ENCODE measurements at places on chromosomes 12 and 14.
A peak's percentile ranks its signal among the peaks of the same experiment; 100 is the strongest.

GRCh38 chr12:131856366-131857097 lies 28.3 kb downstream of the MMP17 start:
- DNase-seq: no peak

DNA sequence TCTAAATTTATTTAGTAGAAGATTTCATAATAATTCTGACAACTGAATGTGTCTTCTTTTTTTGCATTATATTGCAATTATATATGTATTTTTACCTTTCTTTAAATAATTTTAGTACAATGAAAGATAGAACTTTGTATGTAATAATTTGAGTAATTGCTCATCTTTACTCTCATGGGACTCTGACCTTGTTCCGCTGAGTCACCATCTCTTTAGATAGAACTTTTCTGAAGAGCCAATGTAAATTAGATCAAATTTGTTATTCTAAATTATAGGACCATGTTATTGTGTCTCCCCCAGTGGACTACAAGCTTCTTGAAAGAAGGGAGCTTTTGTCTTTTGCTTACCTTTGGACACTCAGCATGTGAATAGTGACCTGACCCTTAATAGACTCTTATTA lies 96.1 kb downstream of the TRHDE start:
- DNase-seq: no peak

- no peak for DNase-seq
Observed at GRCh38 chr14:38900887-38901286, 202.1 kb downstream of the SEC23A start.

- no peak for DNase-seq
Observed at GRCh38 chr14:59583755-59584154, 7.1 kb upstream of the CCDC175 start.

GRCh38 chr12:94141892-94142291 lies 6.5 kb upstream of the PLXNC1 start:
- no peak for DNase-seq

GRCh38 chr14:76595266-76595665 lies 166.0 kb upstream of the VASH1 start:
- no peak for DNase-seq

DNA sequence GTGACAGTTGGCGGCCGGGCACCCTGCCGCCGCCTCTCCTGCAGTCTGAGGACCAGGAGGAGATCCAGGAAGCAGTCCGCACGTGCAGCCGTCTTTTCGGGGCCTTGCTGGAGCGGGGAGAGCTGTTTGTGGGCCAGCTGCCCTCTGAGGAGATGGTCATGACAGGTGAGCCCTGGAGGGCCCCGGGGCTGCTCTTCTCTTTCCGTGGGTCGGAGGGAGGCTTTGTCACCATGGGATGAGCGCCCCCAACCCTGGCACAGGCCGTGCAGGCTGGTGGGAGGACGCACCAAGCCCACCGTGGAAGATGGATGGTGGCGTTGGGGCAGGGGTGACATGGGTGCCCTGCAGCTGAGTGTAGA lies 532 bp downstream of the NOC4L start:
- no peak for DNase-seq

DNA sequence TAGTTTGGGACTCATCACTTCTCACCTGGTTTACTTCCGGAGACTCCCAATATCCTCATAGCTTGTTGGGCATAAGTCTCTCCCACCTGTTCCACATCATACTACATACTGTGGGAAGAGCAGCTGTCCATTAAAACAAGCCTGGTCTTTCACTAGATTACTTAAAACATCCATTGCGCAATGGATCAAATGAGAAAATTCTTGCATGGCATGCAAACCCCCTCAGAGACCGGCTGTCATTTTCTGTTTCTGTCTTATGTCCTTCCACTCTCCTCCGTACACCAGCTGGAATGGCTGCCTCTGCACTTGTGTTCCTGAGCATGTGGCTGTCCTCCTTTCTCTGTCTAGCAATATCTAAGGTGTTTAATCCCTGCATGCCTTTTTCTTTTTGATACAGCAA lies 265.6 kb downstream of the TMEM117 start:
- no peak for DNase-seq

DNA sequence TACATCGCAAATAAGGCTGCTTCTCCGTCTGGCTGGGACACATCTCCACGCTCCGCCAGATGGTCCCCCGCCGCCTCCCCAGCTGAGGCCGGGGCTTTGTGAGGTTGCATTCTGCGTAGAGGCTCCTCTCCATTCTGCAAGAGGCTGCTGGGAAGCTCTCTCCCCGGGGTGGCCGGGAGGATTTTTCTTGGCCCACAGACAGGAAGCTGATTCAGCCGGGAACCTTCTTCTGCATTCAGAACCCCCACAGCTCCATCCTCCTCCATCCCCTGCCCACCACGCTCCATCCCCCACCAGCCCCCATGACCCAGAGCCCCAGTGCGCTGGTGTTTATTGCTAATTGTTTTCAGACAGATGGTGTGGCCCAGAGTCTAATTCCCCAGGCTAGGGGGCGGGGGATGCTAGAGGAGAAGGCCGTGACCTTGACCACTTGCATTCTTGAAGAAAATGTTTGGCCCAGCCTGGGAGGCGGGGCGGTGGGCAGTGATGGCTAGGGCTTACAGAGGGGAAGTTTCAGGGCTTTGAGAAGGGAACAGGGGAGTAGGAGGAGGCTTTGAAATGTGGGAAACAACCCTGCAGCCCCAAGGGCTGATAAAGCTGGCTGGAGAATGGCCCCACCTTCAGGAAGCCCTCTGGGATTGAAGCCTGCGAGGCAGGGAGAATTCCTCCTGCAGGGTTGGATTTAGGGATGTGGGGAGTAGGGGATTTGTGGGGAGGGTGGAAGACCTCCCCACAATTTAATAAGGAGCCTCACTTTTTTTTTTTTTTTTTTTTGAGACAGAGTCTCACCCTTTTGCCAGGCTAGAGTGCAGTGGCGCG lies 88.5 kb upstream of the NCOR2 start:
- DNase-seq: no peak

DNA sequence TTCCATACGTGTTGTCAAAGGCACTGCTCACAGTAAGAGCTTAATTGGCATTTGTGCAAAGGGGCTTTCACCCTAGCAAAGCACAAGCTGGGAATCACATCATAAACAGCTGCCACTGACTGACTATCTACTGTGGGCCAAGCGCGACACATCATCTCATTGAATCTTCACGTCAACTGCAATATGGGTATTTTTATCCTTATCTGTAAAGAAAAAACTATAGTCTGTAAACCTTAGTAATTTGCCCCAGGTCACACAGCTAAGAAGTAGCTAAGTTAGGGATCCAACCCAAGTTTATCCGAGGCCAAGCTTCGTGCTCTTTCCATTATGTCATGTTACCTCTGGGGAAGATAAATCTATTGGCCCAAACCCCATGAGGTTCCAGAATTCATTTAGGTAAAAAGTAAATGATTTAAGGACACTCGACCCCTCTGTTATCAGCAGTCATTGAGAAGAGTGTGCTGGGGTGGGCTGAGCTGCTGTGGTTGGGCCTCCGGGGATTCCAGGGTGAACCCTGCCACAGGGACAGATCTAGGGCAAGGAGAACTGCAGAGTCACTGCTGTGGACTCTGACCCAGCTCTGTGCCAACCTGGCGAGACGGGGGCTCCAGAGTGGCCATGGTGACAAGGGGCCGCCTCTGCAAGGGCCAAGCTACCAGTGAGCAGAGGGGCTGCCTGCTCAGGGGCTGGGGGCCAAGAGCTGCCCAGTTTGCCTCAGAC lies 27.6 kb downstream of the NCKAP5L start:
- no peak for DNase-seq

DNA sequence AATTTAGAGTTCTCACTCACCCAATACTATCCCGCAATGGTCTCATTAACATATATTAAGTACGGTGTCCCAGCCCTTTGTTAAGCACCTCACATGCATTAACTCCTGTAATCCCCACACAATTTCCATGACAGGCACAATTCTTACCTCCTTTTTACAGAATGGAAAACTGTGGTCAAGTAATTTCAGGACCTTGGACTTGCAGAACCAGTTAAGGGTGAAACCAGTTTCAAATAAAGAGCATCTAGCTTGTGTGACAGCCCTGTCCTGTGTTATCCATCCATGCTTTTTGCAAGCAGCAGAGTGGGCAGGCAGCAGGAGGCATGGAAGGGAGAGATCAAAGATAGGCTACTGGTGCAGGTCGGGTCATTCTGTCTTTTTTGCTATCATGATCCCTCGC lies 470.8 kb downstream of the NELL2 start:
- DNase-seq: no peak

- DNase-seq: no peak
Observed at GRCh38 chr12:49541911-49542505, 3.2 kb downstream of the KCNH3 start.

GRCh38 chr12:94143951-94144350 lies 4.4 kb upstream of the PLXNC1 start:
- DNase-seq: no peak

GRCh38 chr12:39272871-39273655 lies 169.9 kb downstream of the KIF21A start:
- DNase-seq: no peak

GRCh38 chr12:14982562-14982961 lies 9.7 kb downstream of the PDE6H start:
- DNase-seq: peak; percentile 88

DNA sequence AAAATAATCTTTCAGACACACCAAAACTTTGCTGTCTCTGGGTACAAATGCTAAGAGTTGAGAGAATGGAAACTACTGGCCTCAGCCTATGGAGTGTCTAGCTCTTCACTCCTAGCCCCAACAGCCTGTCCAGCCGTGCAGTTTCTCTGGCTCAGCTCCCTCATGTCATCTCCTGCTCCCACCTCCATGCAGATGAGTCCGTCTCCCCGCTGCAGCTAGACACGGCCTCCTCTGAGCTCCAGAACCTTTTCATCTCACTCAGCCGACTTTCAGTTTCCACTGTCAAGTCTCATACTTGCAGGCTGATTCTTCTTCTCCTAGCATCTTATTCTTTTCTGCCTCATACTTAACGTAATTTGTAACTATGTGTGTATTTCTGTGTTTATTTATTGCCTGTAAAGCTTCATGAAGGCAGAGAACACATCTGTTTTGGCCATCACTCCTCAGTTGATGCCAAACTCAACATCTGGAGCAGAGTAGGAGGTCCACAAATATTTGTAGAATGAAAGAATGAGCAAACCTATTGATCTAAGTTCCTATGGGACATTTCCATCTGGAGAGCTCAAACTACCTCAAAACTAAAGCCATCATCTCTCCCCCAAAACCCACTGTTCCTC lies 139.8 kb upstream of the PWP1 start:
- no peak for DNase-seq

- no peak for DNase-seq
Observed at GRCh38 chr12:83808591-83808990, 1104.0 kb downstream of the SLC6A15 start.

DNA sequence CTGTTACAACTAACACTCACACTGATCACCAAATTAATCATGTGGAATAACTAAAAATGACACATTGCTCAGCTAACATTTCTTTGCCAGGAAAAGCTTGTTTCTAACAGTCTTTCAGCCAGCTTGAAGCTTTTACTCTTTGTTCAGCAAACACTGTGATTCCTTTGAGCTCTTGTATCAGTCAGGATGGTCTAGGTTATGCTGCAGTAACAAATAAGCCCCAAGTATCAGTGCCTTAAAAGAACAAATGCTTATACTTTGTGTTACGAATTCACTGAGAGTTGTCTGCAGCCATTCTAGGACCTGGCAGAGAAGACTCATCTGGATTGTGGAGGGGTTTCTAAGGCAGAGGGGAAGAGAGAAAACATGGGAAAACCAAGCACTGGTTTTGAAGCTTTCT lies 47.6 kb upstream of the PIWIL1 start:
- DNase-seq: no peak

- DNase-seq: no peak
Observed at GRCh38 chr12:25894759-25895158, 63.7 kb upstream of the RASSF8 start.

DNA sequence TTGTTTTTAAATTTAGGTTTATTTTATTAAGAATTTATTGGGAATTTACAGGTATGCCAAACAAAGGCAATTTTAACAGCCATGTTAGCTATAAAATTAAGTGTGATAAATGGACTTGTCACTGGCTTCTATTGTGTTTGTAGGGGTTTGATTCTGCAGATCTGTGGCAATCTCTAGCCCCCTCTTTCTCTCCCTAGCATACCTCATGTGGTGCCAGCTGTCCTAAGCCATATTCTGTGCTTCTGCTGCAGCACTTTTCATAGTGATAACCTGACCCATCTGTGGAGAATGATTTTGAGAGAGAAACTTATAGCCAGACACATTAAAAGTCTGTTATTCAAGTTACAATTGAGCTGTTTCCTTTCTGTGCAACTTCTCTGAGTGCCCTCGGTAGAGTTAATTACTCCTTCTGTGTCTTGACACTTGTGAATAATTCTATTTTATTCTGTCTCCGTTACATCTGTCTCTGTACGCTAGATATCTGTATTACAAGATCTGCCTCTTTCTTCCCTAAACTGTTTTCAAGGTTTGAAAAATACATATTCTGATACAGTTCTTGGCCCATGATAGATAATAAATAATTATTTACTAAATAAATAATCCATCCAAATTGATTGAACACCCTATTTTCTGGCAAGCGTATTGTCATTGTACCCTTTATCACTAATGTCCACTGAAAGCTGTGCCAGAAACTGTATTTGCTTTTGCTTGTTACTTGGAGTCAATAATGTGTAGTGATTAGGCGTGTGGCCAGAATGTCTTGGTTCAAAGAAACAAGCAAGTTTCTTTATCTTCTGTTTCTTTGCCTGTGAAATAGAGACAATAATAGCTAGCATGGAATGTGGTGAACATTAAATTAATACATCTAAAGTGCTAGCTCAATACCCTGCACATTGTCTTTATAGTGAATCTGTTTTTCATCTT lies 40.0 kb downstream of the FRS2 start:
- no peak for DNase-seq

DNA sequence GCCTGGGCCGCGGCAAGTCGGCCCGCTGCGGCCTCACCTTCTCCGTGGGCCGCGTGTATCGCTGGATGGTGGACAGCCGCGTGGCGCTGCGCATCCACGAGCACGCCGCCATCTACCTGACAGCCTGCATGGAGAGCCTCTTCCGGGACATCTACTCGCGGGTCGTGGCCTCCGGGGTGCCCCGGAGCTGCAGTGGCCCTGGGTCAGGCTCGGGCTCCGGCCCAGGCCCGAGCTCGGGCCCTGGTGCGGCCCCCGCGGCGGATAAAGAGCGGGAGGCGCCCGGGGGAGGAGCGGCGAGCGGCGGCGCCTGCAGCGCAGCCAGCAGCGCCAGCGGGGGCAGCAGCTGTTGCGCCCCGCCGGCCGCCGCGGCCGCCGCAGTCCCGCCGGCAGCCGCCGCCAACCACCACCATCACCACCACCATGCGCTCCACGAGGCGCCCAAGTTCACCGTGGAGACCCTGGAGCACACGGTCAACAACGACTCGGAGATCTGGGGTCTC lies 226.2 kb upstream of the CRY1 start:
- DNase-seq: no peak

- DNase-seq: no peak
Observed at GRCh38 chr14:102210421-102211042, 70.8 kb downstream of the WDR20 start.

DNA sequence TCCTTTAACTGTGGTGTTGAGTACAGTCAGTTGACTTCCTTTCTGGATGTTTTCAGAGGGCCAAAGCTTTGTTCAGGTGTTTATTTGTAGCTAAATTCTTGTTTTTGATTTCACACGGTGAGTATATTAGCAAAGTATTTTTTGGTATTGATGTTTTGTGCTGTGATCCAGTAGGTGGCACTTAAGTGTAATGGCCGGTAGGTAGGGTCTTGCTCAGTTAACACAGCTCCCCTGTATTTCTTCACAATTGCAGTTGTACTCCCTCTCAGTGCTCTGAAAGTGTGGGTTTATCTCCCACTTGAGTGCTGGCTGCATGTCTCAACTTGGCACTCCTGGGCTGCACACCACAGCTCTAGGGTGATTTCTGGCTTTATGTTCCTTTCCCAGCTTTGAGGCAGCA lies 339.5 kb downstream of the AEBP2 start:
- no peak for DNase-seq

- peak; percentile 43 for DNase-seq
Observed at GRCh38 chr14:73728717-73729330, 14.6 kb upstream of the PNMA1 start.

Data from SIG-M5 (cell line).